Epithelial cell of esophagus (primary cell): ENCODE measurements at places on chromosomes 2 and 18.

DNA sequence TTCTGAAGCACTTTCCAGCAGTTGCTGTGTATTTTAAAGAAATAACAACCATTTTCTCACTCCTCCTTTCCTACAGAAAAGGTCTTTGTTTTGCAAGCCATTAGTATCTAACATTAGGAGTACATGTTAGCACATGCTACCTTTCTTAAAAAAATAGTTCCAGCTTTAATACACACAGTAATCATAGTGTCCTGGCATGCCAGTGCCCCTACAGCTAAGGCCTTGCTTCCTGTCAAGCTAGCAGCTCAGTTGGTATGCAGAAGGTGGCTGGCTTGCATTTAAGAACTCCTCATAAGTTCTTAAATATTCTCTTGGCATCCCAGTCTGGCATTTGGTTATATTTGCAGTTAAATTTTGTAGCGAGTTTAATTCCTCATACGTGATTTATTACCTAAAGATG lies 141.3 kb upstream of the IL1R2 start:
- peak; percentile 86 for DNase-seq

DNA sequence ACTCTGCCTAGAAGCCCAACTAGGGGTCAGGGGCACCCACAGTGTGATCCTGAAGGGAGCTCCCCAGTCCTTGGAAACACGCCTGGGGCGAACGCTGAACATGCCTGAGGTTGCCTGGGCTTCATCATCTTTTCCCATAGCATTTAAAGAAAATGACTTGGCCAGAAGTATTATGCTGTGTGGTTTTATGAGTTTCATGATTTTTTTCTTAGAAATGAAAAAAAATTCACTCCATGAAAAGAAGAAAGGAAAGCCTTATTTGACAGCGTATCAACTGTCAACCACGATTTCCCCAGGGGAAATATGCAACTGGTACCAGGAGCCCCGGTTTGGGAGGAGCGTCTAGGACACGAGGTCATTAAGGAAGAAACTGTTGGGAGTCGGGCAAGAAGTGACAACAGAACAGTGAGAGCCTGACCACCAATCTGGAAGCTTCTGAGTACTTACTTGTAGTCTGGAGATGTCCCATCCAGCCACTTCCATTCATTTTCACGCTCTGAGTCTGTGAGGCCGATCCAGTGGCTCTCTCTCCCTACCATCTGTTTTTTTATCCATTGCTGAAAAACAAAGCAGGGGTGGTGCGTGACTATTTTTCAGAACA lies 63.5 kb upstream of the THOC1 start:
- DNase-seq: no peak

GRCh38 chr2:192026825-192027120 lies 168.0 kb downstream of the TMEFF2 start:
- no peak for DNase-seq

GRCh38 chr2:112156152-112156986 lies 18.2 kb downstream of the FBLN7 start:
- DNase-seq: peak; percentile 62
